ENCODE measurements at places on chromosomes 5 and 9.

GRCh38 chr5:149358294-149358651, 427 bp downstream of the PCYOX1L start:
- DNase-seq = no peak

DNA sequence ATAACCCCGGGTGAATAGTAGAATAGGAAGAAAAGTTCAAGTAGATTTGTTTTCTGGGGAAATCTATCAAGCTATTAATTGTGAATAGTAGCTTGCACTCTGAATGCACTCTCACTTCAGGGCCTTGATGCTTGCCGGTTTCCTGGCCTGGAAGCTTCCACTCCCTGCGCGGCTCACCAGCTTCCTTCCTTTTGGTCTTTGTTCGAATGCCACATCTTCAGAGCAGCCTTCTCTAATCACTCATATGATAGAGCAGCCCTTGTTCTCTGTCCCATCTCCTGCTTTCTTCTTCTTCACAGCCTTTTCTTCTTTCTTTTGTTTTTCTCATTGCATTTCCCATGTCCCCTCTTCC, 146.7 kb downstream of the MAST4 start:
- peak; percentile 6 for DNase-seq

DNA sequence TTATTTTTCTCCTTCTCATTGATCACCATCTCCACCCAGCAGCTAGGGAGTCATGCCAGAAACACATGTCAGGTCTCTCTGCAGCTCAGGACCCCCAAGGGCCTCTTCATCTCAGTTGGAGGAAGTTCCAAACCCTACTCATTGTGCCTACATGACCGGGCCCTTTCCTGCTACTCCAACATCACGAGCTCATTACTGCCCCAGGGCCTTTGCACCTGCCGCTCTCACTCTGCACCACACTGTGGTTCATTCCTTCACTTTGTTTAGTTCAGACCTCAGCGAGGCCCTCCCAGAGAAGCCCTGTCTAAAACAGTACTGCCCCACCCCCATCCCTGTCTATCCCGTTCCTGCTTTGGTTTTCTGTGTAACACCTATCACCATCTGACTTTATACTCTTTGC, 22.1 kb upstream of the AKNA start:
- no peak for DNase-seq

- no peak for DNase-seq
Measured at GRCh38 chr9:114200721-114201300, 45.5 kb downstream of the COL27A1 start.

DNA sequence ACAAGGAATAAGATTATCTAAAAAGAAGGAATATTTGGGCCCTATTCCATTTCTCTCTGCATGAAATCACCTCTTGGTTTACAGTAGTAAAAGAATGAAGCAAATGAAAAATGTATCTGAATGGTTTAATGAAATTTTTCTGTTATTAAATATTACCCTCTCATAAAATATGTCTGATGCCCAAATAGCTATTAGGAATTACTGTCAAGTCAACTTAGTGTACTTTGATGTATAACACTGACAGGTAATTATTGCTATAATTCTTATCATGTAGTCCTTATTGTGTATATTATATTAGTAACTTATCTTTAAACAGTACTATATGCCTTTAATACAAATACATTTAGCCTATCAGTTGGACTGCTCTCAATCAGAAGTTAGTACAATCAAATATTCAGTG, 8.4 kb downstream of the MYOT start:
- DNase-seq = no peak

DNA sequence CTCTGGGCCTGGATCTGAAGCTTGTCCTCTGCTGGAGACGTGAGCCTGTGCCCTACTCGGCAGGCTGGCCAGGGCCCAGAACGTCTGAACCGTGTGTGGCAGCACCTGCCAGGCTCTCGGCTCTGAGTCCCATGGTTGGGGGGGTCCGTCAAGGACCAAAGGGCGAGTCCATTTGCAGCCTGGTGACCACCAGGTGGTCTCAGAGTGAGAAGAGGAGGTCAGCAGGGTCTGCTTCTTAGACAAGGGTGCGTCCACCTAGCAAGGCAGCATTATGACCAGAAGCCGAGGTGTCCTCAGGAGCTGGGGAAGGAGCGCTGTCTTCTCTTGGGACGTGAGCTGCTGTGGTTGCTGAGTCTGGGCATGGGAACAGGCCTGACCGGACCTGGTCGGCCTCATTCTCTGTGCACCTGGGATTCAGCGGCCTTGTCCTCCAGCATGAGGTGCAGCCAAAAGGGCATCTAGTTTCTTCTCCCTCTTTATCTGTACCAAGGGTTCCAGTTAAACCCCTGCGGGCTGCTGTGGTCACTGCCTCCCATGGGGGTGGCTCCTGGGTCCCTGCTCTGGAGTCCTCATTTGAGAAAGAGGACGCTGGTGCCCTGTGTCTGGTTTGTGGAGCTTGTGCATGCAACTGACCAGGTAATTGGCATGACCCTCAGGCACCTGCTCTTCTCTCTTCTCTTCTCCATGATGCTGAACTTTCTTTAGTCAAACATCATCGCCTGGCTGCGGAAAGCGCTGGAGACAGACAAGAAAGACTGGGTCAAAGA, 14.4 kb downstream of the EXOC3 start:
- no peak for DNase-seq

DNA sequence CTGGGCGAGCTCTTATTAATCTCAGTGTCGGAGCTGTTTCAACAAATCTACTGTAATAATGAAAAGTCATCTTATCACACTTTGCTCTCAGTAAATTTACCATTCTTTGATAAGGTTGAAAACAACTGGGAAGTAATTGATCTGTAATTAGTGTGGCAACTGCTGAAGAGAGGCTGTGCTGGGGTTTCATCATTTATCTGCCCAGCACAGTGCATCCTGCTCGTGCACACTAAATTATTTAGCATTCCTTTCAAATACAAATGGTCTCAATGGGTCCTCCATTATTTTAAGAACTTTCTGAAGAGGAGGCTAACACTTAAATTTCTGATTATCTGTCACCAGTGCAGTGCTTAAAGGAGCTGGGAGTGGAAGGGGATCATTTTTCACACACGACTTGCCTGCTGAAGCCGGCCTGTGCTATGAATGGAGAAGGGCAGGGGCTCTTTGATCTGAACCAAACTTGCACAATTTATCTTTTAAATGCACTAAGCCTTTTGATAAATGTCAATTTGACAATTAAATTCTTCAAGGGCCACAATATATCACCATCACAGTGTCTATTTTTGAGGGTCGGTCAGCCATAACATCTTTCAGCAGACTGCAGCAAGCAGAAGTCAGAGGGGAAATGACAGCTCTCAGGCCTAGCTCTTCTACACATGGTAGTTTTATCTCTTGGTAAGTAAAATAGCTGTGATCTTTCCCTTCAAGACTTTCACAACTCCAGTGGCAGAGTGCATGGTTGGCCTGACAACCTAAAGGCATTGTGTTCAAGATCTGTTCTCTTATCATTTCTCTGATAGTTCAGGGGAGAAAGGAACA, 106.4 kb upstream of the EFNA5 start:
- DNase-seq = no peak

- DNase-seq = no peak
Measured at GRCh38 chr9:82922686-82923085, 140.3 kb downstream of the RASEF start.

DNA sequence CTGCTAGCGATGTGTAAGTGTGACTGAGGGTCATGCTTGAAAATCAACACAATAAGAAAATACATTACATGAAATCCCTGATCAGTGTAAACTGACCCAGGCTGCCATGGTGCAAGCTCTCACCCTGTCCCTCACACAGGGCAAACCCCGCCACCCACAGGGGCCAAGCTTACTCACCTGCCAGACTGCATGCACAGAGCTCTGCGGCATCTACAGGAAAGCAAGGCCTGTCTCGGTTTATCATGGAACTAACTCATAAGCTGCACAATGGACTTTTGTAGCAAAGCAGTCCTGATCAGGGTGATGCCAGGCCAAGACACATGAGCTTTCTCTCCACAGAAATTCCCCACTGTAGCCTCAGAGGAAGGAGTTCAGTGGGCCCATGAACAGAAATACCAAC, 9.7 kb downstream of the IPPK start:
- DNase-seq = no peak

GRCh38 chr5:119078071-119078846, 7.4 kb downstream of the DMXL1 start:
- DNase-seq = no peak

DNA sequence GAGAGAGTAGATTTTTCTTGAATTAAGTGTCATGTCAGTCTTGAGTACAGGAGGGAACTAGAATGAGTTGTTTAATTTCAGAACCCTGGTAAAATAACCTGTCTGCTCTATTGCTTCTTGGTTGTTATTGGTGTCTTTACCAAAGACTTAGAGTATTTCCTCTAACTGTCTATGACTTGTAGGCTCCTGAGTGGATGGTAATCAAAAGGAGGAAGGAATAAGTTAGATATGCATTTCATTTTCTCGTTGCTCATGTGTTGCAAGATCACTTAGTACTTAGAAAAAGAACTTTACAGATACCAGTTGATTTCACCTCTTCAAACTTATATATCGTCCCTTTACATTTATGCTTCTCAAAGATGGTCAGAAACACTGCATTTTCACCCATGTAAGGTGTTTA, 31.1 kb downstream of the UHRF2 start:
- DNase-seq = no peak

DNA sequence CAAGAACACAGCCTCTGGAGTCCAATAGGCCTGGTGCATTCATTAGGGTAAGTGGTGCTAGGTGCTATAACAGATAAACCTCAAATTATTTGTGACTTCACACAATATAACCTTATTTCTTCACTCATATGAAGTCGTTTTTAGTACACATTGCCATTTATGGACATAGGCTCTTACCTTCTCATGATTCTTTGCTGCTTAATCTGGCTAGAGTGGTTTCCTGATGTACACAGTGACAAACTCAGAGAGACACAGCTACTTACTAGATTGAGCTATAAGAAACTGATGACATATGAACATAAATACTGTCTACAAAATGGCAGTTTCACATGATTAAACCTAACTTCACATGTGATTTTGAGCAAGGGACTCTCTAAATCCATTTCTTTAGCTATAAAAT, 14.2 kb upstream of the SUB1 start:
- no peak for DNase-seq

DNA sequence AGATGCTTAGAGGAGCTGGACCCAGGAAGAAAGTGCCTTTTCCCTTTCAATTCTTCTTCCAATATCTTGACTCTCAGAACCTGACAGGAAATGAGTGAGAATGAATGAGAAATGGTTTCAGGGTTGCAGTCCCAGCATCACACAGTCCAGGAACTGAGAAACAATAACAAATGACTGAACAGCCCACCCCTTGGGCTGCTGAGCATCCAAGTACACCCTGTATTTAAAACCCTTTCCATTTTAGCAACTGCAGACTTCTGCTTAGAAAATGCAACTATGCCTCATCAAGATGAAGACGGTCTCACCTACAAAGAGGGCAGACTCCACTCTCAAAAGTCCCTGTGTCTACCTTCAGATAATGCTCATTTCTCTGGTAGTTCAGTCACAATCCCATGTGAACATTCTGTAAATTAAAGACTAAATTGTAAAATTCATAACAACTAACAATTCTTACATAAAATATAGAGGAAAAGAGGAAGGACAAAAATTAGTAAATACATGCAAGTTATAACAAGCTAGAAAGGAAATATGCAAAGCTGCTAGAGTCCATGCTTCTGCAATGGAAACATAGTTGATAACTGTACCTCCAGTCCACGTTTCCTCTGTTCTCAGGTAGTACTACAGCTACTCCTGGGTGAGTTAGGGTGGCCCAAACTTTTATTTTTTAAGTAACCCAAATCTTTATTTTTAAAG, 316.5 kb downstream of the ICE1 start:
- no peak for DNase-seq

DNA sequence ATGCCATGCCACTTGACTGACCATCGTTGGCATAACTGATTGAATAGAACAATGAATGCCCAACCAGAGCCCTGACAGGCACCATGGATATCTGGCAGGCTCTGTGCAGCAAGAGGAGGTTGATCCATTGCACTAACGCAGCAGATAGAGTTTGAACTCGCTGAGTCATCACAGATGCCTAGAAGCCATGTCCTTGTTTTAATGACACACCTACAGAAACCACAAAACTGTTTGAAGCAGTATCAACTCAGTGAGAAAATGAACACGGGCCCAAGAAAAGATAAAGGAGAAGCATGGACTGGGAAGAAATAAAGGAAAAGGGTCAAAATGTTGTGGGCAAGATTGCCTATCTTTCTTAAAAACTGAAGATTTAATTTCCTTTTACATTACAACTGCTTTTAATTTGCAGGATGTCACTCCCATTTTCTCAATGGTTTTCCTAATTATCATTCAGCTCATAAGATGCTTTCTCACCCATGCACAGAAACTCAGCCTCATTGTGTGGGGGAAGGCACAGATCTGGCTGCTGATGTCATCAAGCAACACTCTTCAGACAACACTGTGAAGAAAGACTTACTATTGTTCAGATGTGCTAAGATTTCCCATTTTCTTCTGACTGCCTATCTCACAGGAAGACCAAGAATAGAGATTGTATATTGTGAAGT, 129.0 kb downstream of the PIK3R1 start:
- no peak for DNase-seq

DNA sequence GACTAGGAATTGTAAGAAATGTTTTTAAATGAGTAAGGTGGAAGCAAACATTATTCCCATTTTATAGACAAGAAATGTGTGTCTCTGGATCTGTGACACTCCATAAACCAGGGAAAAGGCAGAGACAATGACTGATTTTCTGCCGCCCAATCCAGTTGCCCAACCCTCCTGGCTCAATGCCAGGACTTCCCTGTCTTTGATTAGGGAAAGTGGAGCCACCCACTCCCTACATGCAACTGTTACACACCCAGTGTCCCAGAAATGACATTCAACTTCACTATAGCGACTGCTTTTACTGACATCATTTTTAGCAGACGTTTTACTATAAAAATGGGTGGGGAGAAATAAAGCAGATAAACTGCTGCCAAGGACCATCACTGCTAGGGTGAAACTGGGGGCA, 79.7 kb downstream of the THBS4 start:
- DNase-seq = no peak

- no peak for DNase-seq
Measured at GRCh38 chr5:107576736-107577393, 93.9 kb downstream of the EFNA5 start.

DNA sequence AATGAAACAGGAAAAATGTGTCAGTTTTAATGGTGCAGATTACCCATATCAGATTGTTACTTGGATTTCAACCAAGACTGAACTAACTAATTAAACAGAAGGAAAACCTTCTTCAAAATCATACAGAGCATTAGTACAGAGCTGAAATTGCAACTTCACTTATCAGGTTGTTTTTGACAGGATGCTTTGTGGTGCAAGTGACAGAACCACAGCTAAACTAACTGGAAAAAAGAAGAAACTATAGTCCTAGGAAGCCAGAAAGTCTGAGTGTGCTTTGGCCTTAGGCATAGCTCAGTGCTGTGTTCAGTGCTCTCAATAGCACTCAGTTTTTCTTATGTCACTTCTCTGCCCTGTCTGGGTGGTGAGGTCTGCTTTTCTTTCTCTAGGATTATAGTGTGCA, 267.4 kb downstream of the CHSY3 start:
- no peak for DNase-seq

DNA sequence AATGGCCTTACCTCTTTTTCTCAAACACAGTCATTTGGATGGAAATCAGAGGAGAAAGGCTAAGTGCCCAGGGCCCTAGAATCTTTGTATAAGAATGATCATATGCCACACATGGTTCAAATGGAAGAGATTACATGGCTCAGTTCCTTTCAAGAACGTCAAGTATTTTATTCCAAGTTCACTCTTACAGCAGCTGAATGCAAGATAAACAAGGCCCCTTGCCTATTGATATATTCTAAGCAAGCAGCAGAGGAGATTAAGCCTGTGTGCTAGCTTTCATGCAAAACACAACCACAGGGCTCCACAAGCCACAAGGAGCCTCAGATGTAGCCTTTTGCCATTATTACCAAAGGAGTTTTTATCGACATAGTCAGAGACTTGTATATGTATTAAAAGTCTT, 55.3 kb upstream of the SLCO6A1 start:
- DNase-seq = no peak
